Left lung (tissue), 14 donors: ENCODE measurements at places on chromosomes 6 and 20. TPM values are rescaled to one million over a fixed set of nuclear protein-coding genes. Genes with fewer than 3 reads are reported as not detected.

Gene TSBP1
- 0.45 TPM for polyA plus RNA-seq

Gene SDHAF4
- 17.2 TPM for polyA plus RNA-seq

Gene SLC44A4
- polyA plus RNA-seq: 16.8 TPM

Gene ANGPT4
- polyA plus RNA-seq: 0.09 TPM

- DNase-seq: no peak
These were observed 16.0 kb downstream of the MDFI start for GRCh38 chr6:41654151-41654697.

DNA sequence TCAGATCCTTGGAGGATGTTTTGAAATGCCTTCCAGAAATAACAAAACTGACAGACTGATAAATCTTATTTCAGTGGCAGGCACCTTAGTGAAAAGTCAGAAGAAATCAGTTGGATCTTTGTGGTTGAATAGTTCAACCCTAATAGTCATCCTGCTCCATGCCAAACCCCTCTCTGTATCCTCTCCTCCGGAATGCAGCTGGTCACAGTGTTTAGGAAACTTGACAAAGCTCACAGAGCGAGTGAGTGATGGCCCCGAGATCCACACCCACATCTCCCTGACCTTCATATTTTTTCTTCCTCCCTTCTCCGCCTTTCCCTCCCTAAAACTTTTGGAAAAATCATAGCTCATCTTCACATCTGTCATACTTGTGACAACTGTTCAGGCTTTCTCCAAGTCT lies 464.8 kb upstream of the CDH4 start:
- DNase-seq: no peak

DNA sequence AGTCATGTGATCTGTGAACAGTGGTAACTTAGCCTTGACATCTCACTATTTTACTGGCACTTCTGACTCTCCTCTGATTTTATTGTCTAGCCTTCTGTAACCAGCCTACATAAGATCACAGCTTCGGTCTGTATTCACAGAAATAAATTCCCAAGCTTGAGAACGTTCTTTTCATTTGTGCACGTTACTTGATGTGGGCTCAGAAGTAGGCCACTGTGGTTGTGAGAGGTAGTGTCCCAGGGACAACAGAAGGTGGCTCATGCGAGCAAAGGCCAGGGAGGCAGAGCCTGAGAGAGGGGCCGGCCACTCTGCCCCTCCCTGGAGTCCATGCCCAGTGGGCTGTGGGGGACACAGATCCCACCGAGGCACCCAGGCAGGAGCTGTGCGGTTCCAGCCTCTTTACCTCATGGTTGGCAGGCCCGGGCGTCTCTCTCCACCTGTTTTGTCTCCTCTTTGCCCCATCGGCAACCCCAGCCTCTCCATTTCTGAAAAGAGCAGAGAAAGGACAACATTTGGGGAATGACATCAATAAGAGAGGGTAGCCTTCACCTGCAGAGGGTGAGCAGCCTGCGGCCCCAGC lies 207.5 kb upstream of the CST7 start:
- no peak for DNase-seq

DNA sequence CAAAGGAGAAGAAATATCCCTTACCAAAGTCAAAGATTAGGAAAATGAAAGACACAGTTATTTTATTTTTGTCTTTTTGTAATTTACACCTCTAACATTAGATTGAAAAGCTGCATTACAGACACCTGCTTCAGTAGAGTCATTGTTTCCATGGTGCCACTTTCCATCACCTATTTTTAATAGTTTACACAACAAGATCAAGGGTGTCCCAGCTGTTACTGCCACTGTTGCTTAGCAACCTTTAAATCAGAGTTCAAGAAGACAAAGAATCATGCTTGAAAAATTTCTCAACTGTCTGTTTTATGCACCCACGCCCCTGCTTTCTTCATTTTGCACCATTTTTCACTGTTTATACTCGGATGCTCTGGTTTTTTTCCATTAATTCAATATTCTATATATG lies 668.2 kb upstream of the GJE1 start:
- DNase-seq: no peak

DNA sequence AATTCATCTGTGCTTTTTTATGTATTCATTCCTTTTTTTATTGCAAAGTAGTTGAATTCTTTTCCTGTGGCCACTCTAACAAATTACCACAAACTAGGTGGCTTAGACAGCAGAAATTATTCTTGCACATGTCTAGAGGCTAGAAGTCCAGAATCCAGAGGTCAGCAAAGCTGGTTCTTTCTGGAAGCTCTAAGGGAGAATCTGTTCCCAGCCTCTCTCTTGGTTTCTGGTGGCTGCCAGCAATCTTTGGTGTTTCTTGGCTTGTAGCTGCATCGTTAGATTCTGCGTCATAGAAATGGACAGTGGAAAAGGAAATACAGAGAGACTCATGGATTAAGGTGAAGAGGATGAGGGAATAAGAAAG lies 39.3 kb downstream of the GSTA2 start:
- DNase-seq: no peak

GRCh38 chr6:74899416-74899815 lies 306.4 kb downstream of the COL12A1 start:
- no peak for DNase-seq

DNA sequence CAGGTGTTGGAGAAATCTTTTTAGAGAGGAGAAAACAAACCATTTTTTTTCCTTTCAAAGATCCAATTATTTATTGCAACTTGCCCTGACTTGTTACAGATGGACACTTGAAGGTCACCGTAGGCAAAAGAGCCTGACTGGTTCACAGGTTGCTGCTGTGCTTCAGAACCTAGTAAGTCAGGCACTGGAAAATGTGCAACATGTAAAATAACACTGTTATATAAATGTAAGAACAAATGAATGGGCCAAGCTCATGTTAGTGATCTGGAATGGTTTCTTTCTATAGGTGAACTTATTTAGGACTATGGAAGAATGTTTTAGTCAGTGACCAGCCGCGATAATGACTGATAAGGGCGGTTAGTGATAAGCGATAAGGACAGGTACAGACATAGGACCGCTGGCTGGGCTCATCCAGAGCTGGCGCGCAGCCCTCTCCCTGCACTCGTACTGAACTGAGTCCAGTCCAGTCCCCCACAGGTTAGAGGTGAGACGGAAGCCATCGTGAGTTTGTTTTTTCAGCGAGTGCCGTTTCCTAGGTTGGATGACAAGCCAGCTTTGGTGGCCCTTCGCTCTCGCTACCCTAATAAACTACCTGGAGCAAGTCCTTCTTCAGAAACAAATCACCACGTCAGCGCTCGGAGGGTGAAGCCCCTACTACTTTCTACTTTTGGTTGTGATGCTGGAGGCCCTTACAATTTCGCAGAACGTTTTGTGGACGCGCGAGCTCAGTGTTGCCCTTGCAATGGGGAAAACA lies 94.4 kb upstream of the PRDM1 start:
- DNase-seq: no peak

DNA sequence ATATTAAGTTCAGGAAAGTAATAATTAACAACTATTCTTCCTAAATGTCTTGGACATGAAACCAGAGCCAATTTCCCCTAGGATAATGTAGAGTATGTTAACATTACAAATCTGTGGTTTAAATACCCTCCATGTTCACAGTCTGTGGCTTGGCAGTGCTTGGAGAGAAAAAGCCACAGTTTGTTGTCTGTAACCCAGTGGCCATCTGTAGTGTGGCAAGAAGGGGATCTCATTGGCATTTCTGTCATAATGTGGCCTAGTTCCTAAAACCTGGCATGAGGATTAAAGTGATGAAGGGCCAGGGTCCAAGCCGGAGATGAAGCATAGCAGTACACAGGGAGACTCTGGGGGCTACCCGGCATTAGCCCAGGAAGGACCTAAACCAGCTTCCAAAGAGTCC lies 31.2 kb downstream of the SYNE1 start:
- no peak for DNase-seq

- DNase-seq: no peak
These were observed 82.6 kb downstream of the SLC22A3 start for GRCh38 chr6:160430751-160431150.

- no peak for DNase-seq
These were observed 25.0 kb downstream of the ANGPT4 start for GRCh38 chr20:891058-891705.

DNA sequence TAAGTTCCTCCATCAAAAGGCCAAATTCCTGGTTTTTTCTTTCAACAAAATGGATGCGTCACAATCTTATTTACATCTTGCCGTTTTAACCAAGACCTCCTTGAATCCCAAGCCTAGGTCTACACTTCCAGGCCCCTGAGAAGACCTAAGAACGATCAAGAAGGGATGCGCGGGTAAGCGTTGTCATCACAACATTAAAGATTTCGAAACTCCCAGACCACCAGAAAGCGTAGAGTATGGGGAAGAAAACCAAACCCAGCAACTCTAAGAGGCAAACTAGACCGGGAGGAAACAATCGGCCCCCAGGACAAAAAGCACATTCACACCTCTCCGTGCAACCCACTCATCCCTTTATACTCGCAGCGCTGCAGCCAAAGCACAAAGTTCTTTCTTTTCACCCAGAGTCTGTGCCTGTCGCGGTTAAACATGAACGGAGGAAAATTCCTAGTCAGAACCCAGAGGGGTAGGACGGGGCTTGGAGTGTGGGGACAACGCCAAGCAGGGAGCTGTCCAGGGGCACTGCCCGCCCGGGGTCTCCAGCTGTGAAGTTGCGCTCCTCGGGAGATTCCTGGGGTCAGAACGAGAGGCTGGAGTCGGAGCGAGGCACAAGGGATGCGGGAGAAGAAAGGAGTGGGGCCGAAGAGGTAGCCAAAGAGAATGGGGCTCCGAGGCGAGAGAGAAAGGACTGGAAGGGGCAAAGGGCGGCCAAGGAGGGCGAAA lies 725 bp downstream of the OSER1 start:
- no peak for DNase-seq

DNA sequence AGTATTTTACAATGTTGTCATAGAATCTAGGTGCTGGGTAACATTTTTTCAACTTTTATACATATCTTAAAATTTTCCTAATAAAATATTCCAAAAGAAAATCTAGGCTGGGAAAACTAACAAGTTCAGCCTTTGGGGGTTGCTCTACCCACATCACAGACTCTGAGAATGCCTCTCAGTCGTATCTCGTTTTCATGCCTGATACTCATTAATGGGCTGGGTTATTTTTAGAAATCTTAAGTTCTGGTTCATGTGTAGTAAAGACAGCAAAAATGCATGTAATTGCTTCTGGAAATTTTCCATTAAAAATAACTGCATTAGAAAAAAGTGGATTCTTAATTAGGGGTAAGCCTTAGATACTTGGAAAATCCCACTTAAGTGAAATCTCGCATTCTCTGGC lies 149.3 kb downstream of the SLC24A3 start:
- no peak for DNase-seq

GRCh38 chr6:159098636-159099106 lies 53.9 kb upstream of the TAGAP start:
- DNase-seq: no peak

- no peak for DNase-seq
These were observed 66.5 kb upstream of the RNF146 start for GRCh38 chr6:127200114-127200513.

- no peak for DNase-seq
These were observed 2.9 kb downstream of the ATXN1 start for GRCh38 chr6:16758163-16758975.
